Stimulated activated CD8-positive, alpha-beta memory T cell treated with anti-CD3 and anti-CD28 coated beads, Interleukin-15, amount 100 ng/mL, for 4 hours (primary cell): ENCODE measurements at places on chromosomes 2 and 18.

GRCh38 chr2:128281852-128282245 is 36.8 kb downstream of the HS6ST1 start:
- DNase-seq = no peak

GRCh38 chr2:178895872-178896271 is 88.6 kb upstream of the TTN start:
- no peak for DNase-seq

DNA sequence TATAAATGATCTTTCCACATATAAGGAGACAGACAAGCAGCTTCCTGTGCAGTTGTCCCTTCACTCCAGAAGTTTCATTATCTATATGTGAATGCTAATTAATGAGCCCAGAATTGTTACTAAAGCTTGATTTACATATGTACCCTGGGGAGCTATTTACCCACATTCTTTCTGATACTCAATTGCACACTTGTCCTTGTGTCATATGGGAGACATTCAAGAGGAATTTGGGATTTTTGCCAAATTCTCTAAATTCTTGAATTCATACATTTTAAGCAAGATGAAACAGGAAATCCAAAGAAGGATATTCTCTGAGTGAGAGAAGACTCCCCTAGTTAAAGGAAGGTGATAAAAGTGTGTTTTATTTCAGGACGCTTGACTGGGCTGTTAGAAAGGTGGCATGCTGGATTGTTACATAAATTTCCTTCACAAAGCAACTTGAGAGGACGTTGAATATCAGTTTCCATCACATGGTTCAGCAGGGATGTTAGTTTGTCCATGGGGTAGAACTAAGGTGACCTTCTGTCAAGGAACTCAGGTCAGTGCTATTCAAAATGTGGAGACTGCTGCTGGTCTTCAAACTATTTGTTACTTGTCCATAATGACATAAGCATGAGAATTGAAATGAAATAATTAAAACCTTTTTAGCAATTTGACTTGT is 368.2 kb downstream of the IRS1 start:
- DNase-seq = no peak

GRCh38 chr2:219245899-219246230 is 586 bp downstream of the STK16 start:
- no peak for DNase-seq
